Muscle of arm (tissue), 14 donors: ENCODE measurements at places on chromosomes 11 and 22.

DNA sequence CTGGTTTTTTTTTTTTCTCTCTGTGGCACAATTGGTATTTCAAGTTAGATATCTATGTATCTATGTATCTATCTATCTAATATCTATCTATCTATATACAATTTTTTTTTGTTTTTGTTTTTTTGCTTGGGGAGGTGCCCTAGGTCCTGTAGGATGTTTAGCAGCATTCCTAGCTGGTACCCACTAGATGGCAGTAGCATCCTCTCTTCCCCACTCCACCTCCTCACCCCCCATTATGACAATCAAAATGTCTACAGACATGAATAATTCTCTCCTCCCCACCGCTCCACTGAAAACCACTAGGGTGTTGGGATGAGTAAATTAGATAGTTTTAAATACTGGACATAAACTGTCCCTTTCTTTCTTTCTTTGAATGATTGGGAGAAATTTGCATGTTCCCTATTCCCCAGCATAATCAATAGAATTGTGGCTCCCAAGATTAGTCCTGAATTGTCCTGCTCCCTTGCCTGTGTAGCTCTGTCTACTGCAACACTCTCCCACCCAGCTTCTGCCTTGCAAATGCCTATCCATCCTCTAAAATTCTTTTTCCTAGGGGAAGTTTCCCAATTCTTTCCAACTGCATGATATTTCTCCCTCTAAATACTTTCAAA is 1152.4 kb downstream of the LRRC4C start:
- no peak for DNase-seq

DNA sequence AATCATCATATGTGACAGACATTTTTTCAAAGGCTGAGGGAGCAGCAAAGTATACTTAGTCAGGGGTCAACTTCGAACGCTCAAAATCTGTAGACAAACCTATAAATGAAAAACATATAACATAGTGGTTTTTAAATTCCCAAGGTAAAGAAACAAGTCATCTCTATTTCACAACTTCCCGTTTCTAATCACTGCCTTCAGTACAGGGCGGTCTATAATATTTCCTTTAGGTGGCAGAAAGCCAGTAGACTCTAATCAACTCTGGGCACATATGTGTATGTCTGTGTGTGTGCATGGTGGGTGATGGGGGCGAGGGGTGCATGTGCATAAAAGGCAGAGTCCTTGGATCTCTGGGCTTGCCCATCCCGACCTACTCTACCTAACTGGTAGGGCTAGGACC is 55.0 kb upstream of the ARFGAP3 start:
- no peak for DNase-seq

DNA sequence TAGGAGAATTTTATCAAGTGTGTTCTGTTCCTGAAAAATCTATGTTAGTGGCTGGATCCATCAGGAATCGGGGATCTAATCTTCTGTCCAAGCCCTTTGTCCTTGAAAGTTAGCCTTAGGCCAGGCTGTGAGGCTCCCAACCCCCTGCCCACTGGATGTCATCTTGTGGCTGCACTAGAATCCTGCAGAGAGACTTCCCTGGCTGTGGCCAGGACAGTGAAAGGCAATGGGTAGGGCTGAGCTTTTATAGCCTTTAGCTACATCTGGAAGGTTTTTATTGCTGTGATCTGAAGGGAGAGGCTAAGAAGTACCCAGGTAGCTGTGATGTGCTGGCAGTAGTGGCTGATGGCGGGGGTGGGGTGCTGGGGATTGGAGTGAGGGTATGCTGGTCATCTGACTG is 2.1 kb downstream of the OAF start:
- DNase-seq: no peak

GRCh38 chr11:124190298-124191139 is 7.4 kb downstream of the OR10D3 start:
- DNase-seq: peak; percentile 31

DNA sequence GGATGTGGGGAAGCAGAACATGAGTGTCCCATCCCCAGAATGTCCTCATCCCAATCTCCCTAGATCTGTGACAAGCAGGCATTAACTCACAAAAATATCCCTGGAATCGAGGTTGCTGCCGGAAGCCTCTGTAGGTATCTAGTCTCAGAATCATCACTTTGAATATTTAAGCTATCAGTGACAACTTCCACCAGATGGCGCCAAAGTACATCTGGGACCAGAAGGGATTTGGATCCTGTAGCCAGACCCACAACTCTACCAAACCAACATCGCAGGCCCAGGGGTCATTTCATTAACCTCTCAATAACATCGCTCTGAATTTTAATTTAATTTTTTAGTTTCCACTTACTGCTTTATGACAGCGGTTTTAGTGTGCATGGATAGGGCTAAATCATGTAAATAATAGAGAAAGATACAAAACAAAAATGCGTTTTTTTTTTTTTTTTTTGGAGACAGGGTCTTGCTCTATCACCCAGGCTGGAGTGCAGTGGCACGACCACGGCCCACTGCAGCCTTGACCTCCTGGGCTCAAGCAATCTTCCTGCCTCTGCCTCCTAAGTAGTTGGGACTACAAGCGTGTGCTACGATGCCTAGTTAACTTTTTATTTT is 1.1 kb upstream of the EXT2 start:
- DNase-seq: peak; percentile 85
